ENCODE measurements at places on chromosomes 2 and 18.

GRCh38 chr2:3034396-3034795 lies 343.2 kb downstream of the EIPR1 start:
- no peak for DNase-seq

- no peak for DNase-seq
These were observed 1035.8 kb upstream of the FANCL start for GRCh38 chr2:59276917-59277316.

DNA sequence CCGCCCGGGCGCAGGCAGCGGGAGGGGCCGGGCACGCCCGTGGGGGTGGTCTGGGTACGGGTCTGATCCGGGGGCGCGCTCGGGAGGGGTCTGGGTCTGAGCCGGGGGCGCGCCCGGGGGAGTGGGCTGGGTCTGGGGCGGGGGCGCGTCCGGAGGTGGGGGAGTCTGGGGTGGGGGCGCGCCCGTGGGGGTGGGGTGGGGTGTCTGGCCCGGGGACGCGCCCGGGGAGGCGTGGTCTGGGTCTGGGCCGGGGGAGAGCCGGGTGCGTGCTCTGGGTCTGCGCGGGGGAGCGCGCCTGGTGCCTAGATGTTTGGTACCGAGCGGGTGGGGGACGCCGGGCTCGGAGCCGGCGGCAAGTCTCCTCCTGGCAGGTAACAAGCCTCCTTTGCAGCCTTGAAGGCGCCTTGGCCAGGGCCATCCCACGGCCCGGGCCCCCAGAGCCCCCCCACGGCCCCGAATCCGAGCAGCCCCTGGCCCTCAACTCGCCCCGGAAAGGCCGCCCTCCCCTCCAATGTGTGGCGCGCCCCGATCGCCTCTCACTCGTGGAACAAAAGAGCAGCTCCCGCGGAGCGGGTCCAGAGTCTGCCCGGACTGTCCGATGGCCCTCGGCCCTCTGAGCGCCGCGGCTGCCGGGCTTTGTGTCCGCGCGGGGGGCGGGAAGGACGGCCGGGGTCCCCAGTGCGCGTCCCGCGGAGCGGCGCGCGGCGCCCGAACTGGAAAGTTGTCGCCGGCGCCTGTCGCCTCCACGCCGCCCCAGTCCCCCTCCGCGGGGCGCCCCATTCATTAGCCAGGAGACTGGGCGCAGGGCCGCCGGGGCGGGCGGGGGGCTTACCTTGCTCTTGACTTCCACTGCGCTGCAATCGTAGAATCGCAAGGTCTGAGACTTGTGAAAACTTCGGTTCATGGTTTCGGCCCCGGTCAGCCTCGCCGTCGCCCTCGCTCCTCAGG lies 595 bp downstream of the PARD6G start:
- peak; percentile 97 for DNase-seq

GRCh38 chr2:3823748-3824147 lies 120.4 kb downstream of the DCDC2C start:
- no peak for DNase-seq

- DNase-seq = no peak
These were observed 103.9 kb downstream of the MRO start for GRCh38 chr18:50715919-50716318.

- DNase-seq = no peak
These were observed 2.1 kb downstream of the NABP1 start for GRCh38 chr2:191679818-191680600.

DNA sequence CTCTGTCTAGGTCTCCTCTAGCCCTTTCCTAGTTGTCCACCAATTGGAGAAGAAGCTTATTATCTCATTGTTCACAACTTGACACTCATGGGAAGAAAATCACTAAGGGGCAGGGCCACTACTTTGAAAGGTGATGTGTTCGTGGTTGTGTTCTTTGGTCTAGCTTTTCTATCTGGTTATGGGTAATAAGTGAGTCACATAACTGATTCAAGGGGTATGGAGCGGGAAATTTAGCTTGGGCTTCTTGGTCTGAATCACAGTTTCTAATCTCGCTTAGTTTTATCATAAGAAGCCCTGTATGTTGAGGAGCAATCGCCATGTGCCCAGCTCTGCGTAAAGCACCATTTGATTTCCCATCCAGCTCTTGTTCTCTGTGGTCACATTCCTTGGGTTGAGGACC lies 18.7 kb upstream of the DYTN start:
- no peak for DNase-seq

- DNase-seq = no peak
These were observed 284.6 kb downstream of the CNTNAP5 start for GRCh38 chr2:124309563-124310138.

- DNase-seq = no peak
These were observed 118.3 kb upstream of the NDUFV2 start for GRCh38 chr18:8984131-8984721.

DNA sequence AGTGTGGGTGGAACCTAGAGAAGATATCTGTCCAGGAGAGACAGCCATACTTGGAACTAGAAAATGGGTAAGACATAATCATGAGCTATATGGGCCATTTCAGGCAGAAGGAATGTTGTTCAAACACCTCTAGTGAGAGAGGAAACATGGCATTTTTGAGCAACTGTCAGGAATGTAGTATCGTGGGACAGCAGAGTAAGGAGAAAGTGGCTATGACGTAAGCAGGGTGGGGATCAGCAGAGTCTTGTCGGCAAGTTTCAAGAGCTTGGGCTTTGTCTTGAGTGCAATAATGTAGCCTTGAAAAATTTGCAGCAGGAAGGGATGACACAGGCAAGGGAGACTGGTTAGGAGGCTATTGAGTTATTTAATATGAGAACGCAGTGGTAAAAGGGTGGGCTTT lies 20.4 kb downstream of the SERPINB7 start:
- DNase-seq = no peak
